ENCODE measurements at places on chromosomes 3 and 15. TPM values are rescaled to one million over a fixed set of nuclear protein-coding genes. Genes with fewer than 3 reads are reported as not detected.

Gene OR5K2
- not detected for total RNA-seq

DNA sequence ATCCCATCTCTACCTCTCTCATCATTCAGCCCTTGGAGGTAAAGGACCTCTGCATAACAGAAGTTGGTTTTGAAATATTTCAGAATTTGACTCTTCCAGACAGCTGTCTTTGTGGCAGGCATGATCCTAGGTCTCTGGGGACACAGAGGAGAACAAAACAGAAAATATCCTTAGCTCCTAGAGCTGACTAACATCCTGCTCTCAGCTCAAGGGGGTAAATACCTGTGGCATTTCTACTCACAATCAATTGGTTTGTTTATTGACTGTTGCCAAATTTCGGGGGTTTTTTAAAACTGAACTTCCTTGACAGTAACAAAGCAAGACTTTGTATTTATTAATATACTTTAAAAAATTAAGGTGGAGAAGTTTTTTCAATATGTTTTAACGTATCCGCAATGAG is 78.8 kb downstream of the EOMES start:
- DNase-seq, result no peak
- H3K4me1 ChIP-seq, result peaks cover 24% of the 10 kb centered on the region
- no peaks in the 10 kb centered on the region for H3K27me3 ChIP-seq
- no peak overlapping the region for H3K4me3 ChIP-seq
- H3K36me3 ChIP-seq, result no peaks in the 10 kb centered on the region

- no peaks in the 10 kb centered on the region for H3K36me3 ChIP-seq
- H3K27ac ChIP-seq, result peak overlapping the region; percentile 85
- DNase-seq, result peak; percentile 51
- peak overlapping the region; percentile 74 for H3K4me3 ChIP-seq
Measured at GRCh38 chr3:194140520-194141414, 4.8 kb downstream of the HES1 start.

GRCh38 chr15:27043770-27044169 is 72.8 kb downstream of the GABRG3 start:
- DNase-seq, result no peak
- no peaks in the 10 kb centered on the region for H3K27me3 ChIP-seq
- no peak overlapping the region for H3K27ac ChIP-seq
- no peak overlapping the region for H3K4me3 ChIP-seq
- H3K4me1 ChIP-seq, result no peaks in the 10 kb centered on the region
- H3K36me3 ChIP-seq, result no peaks in the 10 kb centered on the region

Gene GCNT3
- 7.7 TPM for total RNA-seq

Gene CLK3
- 31.4 TPM for total RNA-seq

GRCh38 chr3:138725116-138725515 is 109.6 kb downstream of the PIK3CB start:
- DNase-seq, result no peak
- H3K4me3 ChIP-seq, result no peak overlapping the region
- H3K27me3 ChIP-seq, result no peaks in the 10 kb centered on the region
- peaks cover 18% of the 10 kb centered on the region for H3K36me3 ChIP-seq
- no peaks in the 10 kb centered on the region for H3K4me1 ChIP-seq

Gene DUOX1
- not detected for total RNA-seq

- H3K27me3 ChIP-seq, result 0 out of 3 replicates have a peak, but pooled peaks cover 3% of the 10 kb centered on the region
Measured at GRCh38 chr3:58299839-58300516, 6.1 kb upstream of the RPP14 start.

Gene SPESP1
- total RNA-seq, result not detected

GRCh38 chr3:67876261-67876660 is 221.8 kb upstream of the SUCLG2 start:
- H3K27ac ChIP-seq, result peak overlapping the region; percentile 1
- H3K4me3 ChIP-seq, result no peak overlapping the region

Gene CGNL1
- total RNA-seq, result 15.6 TPM

Gene XCR1
- not detected for total RNA-seq

Gene CHST13
- total RNA-seq, result 43.1 TPM

DNA sequence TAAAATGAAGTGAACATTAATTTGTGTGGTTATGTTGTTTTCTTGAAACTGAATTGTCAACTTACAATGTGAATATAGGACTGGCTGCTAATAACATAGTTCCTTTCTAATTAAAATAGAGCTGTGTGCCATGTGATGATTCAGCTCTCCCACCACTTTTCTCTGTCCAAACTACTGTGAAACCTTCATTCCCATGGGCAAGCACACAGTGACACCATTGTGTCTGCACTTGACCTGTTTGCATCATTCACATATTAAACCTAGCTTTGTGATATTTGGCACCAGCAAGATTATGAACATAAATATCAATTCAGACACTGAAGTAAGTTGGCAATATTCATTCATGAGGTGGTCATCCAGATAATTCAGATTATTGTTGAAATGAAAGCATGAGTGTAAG is 78.8 kb upstream of the TCF12 start:
- peaks cover 5% of the 10 kb centered on the region for H3K4me1 ChIP-seq
- H3K27me3 ChIP-seq, result 0 out of 3 replicates have a peak, but pooled peaks cover 2% of the 10 kb centered on the region
- DNase-seq, result no peak

- no peaks in the 10 kb centered on the region for H3K36me3 ChIP-seq
- no peak overlapping the region for H3K4me3 ChIP-seq
- no peak for DNase-seq
- H3K27me3 ChIP-seq, result no peaks in the 10 kb centered on the region
Measured at GRCh38 chr3:151445273-151446001, 15.4 kb downstream of the IGSF10 start.

Gene ADAMTS9
- total RNA-seq, result not detected

DNA sequence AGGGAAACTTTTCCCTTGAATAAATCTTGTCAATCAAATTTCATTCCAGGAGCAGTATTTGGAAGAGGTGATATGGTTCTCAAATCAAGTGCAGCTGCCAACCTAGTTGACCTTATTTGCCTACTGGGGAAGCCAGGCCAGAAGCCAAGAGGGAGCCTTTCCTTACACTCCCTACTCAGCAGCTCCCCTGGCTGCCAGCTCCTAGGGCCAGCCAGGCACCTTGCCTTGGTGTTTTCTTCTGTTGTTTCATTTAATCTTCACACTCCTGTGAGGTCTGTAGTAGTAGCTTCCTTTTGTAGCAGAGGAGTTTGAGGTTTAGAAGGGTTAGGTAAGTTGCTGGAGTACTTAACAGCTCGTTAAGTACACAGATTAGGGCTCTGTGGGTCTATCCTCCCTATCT is 22.6 kb downstream of the MKRN2OS start:
- no peak overlapping the region for H3K4me3 ChIP-seq
- peaks cover 6% of the 10 kb centered on the region for H3K4me1 ChIP-seq
- no peaks in the 10 kb centered on the region for H3K27me3 ChIP-seq
- DNase-seq, result no peak
- peaks cover 26% of the 10 kb centered on the region for H3K36me3 ChIP-seq

DNA sequence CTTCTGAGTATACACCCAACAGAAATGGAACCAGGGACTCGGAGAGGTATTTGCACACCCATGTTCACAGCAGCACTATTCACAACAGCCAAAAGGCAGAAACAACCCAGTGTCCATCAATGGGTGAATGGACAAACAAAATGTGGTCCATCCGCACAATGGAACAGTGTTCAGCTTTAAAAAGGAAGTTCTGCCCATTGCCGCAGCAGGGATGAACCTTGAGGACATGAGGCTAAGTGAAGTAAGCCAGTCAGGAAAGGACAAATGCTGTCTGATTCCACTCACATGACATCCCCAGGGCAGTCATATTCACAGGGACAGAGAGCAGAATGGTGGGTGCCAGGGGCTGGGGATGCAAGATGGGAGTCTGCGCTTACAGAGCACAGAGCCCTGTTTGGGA is 7.5 kb downstream of the IQSEC1 start:
- H3K27me3 ChIP-seq, result no peaks in the 10 kb centered on the region
- DNase-seq, result no peak
- H3K4me3 ChIP-seq, result no peak overlapping the region
- H3K4me1 ChIP-seq, result peaks cover 9% of the 10 kb centered on the region
- H3K36me3 ChIP-seq, result no peaks in the 10 kb centered on the region

DNA sequence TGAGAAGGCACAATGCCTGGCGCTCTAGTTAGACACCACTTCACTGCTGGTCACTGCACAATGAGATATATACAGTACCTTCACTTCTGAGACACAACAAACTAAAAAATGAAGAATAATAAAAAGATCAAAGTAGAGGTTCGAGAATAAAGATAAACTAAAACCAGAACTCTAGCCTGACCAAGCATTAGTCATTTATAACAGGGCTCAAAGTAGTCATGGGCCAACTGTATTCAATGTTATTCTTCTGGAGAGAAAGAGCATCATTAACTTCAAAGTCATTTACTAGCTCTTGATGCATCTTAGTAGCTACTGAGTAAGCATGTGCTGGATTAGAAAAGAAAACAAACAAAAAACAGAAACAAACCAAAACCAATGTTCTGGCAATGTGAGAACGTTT is 145.2 kb downstream of the SSR3 start:
- DNase-seq, result no peak
- no peak overlapping the region for H3K27ac ChIP-seq

Gene RFT1
- total RNA-seq, result 25.7 TPM

DNA sequence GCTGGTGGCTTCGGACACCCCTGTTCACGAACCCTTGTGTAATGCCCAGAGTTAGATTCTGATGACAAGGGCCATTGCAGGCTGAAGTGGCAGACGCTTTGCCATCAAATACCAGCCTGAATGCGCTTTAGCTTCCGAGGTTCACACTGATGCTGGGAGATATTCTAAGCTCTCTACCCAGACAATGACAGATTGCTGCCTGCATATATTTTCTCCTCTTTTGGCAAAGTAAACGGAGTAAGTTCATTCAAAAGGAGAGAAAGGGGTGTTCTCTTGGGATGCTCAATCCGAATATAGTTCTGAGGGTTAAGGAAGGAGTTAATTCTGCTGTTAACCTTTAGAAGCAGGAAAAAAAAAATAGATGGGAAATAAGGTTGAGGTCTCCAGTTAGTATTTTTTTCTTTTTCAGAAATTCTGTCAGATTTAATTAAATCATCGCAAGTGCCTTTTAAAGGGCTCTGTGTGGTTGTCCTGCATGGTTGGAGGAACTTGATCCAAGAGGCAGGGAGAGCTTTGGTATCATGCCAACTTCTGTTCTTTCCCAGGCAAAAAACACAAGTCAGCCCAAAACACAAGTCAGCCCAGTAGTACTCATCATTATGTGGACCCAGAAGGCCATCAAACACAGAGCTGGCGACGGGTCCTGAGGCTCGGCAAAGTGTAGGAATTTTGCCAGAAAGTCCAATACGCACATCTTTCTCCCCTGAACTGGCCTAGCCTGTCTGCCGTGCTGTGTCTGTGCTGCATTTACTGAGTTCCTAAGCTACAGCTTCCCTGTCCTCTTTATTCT is 70.9 kb upstream of the ST8SIA2 start:
- no peak overlapping the region for H3K27ac ChIP-seq
- no peak for DNase-seq
- H3K27me3 ChIP-seq, result peaks cover 3% of the 10 kb centered on the region
- H3K4me3 ChIP-seq, result no peak overlapping the region

Gene NLGN1
- not detected for total RNA-seq

- no peak for DNase-seq
- no peaks in the 10 kb centered on the region for H3K4me1 ChIP-seq
- H3K36me3 ChIP-seq, result no peaks in the 10 kb centered on the region
- H3K27me3 ChIP-seq, result no peaks in the 10 kb centered on the region
- H3K4me3 ChIP-seq, result no peak overlapping the region
Measured at GRCh38 chr3:114307222-114307830, 13.5 kb downstream of the TIGIT start.

Gene CDHR4
- total RNA-seq, result not detected

Gene SLC27A2
- total RNA-seq, result 12.3 TPM

Gene ADAMTS7
- not detected for total RNA-seq

Gene FGF12
- not detected for total RNA-seq

GRCh38 chr3:152426393-152426792 is 157.7 kb downstream of the MBNL1 start:
- no peaks in the 10 kb centered on the region for H3K36me3 ChIP-seq
- no peak for DNase-seq
- no peak overlapping the region for H3K4me3 ChIP-seq
- no peak overlapping the region for H3K27ac ChIP-seq
- H3K4me1 ChIP-seq, result no peaks in the 10 kb centered on the region

- H3K36me3 ChIP-seq, result no peaks in the 10 kb centered on the region
- H3K27ac ChIP-seq, result no peak within 1 kb of the TSS
- no peaks in the 10 kb centered on the region for H3K27me3 ChIP-seq
Measured at GRCh38 chr3:180036671-180037455, at the start of gene PEX5L. Gene PEX5L, minus strand, starts transcription at chr3:180036937. Its CDS starts 338 bp downstream, at chr3:180036599.

DNA sequence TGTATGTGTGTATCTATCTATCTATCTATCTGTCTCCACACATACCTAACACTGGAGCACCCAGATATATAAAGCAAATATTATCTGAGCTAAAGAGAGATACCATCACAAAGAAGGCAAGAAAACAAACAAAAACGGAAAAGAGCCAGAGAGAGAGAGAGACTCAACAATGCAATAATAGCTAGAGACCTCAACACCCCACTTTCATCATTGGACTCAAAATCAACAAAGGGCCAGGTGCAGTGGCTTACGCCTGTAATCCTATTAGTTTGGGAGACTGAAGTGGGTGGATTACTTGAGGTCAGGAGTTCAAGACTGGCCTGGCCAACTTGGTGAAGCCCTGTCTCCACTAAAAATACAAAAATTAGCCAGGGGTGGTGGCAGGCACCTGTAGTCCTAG is 23.4 kb downstream of the NCBP2 start:
- no peaks in the 10 kb centered on the region for H3K27me3 ChIP-seq
- peaks cover 26% of the 10 kb centered on the region for H3K36me3 ChIP-seq
- no peak overlapping the region for H3K4me3 ChIP-seq
- H3K27ac ChIP-seq, result no peak overlapping the region
- H3K4me1 ChIP-seq, result peaks cover 20% of the 10 kb centered on the region
- DNase-seq, result peak; percentile 18

Gene HEG1
- total RNA-seq, result 10.7 TPM

- H3K27me3 ChIP-seq, result no peaks in the 10 kb centered on the region
- H3K4me3 ChIP-seq, result no peak overlapping the region
- no peaks in the 10 kb centered on the region for H3K4me1 ChIP-seq
- DNase-seq, result no peak
- no peaks in the 10 kb centered on the region for H3K36me3 ChIP-seq
- H3K27ac ChIP-seq, result no peak overlapping the region
Measured at GRCh38 chr3:154932633-154933032, 147.5 kb upstream of the MME start.

Gene PLA2G4D
- total RNA-seq, result not detected

Gene SPSB4
- not detected for total RNA-seq

GRCh38 chr3:140055092-140055791 is 120.3 kb downstream of the CLSTN2 start:
- no peaks in the 10 kb centered on the region for H3K36me3 ChIP-seq
- no peak overlapping the region for H3K4me3 ChIP-seq
- no peaks in the 10 kb centered on the region for H3K27me3 ChIP-seq
- no peak for DNase-seq

DNA sequence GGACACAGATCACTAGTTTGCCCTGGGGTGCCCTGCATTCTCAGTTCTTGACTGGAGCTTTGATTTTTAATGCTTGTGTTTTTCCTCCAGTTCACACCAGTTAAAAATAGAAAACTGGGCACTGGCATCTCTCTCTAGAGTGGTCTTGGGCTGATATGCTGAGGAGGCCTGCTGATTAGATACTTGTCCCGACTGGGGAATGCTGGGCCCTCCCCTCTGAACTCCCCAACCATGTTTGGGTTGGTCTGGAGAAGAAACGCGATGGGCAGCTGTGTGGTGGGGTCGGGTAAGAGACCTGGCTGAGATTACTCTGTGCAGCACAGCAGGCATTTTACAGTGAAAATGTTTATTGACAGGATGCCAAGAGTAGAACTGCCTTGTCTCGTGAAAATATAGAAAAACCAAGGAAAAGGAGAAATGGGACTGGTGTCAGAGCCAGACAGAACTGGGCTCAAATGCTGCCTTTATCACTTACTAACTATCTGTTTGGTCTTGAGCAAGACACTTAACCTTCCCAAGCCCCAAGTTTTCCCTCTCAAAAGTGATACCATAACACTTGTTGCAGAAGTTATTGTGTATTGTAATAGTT is 1.6 kb upstream of the ACTC1 start:
- H3K4me3 ChIP-seq, result no peak overlapping the region
- no peak overlapping the region for H3K27ac ChIP-seq
- no peak for DNase-seq
- H3K36me3 ChIP-seq, result no peaks in the 10 kb centered on the region
- H3K4me1 ChIP-seq, result 0 out of 2 replicates have a peak, but pooled peaks cover 8% of the 10 kb centered on the region

All from HepG2 (cell line).